Liver (tissue), 10 donors: ENCODE measurements at places on chromosomes 13 and 19. TPM values are rescaled to one million over a fixed set of nuclear protein-coding genes. Genes with fewer than 3 reads are reported as not detected.
A peak's percentile ranks its signal among the peaks of the same experiment; 100 is the strongest.

PSG1 gene
- not detected for total RNA-seq

DNA sequence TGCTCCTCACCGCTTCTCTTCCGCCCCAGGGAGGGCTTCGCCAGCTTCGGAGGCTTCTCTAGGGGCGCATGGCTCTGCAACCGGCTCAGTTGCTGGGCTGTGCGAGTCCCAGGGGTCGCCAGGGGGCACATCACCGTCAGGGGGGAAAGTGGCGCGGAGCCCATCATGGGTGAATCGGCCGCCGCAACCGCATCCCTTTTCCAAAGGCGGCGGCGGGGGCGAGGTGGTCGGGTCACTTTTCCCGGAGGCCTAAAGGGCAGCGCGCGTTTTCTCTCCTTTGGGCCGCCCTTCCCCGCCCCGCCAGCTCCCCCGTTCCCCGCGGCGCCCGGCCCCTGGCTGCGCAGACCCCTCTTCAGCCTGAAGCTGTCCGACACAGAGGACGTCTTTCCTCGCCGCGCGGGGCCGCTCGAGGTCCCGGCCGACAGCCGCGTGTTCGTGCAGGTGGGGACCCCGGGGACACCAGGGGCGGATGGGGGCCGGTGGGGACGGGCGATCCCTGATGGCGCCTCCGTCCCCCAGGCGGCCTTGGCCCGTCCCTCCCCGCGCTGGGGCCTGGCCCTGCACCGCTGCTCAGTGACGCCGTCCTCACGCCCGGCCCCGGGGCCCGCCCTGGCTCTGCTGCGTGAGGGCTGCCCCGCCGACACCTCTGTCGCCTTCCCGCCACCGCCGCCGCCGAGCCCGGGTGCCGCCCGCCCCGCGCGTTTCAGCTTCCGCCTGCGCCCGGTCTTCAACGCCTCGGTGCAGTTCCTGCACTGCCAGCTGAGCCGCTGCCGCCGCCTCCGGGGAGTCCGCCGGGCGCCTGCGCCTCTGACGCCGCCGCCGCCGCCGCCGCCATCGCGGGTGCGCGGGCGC lies 1.7 kb downstream of the TGFBR3L start:
- peak; percentile 52 for DNase-seq

DNA sequence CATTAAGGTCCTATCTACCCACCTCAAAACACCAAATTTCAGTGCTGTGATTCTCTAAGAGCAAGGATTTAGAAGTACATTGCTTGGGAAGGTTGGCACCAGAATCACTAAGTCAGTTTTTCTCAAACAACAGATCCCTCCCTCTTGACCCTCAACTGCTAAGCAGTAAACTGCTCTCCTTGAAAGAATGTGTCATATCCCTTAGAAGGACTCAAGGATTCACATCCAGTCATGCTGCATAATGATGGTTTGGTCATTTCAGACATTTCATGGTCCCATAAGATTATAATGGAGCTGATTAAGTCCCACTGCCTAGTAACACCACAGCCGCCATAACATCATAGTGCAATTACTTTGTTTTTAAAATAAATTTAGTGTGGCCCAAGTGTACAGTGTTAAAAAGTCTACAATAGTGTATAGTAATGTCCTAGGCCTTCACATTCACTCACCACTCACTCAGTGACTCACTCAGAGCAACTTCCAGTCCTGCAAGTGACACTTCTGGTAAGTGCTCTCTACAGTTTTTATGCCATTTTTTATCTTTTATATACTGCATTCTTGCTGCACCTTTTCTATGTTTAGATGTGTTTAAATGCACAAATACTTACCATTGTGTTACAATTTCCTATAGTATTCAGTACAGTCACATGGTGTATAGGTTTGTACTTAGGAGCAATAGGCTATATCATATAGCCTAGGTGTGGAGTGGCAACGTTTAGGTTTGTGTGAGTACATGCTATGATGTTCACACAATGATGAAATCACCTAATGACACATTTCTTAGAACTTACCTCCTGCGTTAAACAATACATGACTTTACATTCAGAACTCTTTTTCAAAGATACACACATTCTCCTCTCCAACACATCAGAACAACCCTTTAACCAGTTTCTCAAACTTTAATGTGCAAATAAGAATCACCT lies 15.7 kb upstream of the CCDC169 start:
- DNase-seq: no peak

DNA sequence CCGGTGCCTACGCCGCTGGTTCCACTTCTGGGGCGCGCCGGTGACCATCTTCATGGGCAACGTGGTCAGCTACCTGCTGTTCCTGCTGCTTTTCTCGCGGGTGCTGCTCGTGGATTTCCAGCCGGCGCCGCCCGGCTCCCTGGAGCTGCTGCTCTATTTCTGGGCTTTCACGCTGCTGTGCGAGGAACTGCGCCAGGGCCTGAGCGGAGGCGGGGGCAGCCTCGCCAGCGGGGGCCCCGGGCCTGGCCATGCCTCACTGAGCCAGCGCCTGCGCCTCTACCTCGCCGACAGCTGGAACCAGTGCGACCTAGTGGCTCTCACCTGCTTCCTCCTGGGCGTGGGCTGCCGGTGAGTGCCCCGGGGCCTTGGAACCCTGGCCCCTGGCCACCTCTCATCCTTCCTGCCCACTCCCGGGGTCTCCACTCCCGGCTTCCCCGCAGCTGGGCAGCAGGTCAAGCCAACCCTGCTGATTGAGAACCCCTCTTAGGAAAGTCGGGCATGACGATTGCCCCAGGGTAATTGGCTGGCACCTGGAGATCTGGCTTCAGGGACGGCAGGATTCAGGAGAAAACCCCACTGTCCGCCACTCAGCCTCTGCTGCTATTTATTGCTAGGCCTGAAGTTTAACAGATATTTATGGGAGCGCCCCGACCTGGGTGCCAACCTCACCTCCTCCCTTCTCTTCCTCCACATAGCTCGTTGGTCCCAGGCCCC lies 39.1 kb downstream of the TRPM4 start:
- no peak for DNase-seq

DNA sequence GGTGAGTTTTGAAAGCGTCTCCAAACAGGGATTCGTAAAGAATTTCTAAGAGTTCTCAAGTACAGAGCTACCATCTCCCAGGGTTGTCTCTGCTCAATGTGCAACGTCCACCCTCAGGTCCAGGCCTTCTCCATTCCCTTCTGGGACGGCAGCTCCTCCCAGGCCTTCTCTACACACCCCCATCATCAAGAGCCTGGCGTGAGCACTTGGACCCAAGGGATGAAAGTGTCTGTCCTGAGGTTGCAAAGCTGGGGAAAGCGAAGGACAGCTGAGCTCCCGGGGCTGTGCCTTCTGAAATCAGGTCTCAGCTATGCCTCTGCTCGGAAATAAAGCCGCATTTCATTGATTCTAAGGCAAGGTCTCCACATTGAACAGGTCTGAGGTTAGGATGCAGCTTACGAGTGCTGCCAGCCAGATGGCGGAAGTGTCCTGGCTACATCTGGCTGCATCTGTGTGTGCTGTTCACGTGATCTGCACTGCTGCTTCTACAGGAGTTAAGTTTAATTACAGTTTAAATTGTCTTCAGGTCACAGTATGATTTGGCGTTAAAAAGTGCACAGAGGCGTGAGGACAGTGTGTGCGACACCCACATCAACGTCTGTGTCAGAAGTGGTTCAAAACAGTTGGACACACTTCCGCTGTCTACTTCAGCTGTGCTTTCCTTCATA lies 27.0 kb upstream of the MIER2 start:
- no peak for DNase-seq

DNA sequence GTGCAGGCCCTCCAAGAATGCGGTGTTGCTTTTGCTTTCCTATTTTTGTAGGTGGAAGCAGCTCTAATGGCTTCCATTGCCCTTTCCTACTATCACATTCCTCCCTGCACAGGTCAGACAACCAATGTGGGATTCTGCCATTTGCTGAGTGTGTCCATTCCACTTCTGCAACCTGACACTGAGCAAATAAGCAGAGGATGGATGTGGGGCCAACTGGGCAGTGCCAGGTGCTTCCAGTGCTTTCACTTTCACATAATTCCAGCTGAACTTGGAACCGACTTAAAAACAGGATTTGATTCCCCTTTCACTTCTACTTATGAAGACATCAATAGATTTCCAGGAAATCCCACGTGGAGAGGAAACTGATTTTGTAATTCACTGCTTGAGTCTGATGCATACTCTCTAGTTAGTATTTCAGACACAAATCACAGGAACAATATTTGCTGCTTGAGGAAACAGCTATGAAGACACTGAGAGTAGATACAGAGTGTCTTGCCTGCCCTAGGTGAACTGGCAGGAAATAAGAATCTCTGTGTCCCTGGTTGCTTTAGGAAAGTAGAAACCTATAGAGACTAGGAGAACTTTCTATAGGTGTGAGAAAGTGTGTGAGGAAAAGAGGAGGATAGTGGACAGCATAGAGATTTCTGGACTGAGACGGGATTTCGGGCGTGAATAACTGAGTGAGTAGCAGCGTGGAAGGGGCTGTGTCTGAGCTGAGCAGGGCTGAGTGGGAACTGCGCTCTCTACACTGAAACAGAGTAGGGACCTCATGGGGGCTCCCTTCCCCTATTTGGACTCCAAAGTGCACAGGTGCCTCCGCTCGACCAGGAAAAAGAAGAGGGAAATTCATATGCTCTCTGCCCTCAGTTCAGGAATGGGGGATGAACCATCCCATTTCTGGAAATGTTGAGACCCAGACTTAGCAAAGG lies 22.5 kb downstream of the LGALS16 start:
- no peak for DNase-seq
